IPS-NIHi11 (cell line): ENCODE measurements at places on chromosomes 2 and 18.

DNA sequence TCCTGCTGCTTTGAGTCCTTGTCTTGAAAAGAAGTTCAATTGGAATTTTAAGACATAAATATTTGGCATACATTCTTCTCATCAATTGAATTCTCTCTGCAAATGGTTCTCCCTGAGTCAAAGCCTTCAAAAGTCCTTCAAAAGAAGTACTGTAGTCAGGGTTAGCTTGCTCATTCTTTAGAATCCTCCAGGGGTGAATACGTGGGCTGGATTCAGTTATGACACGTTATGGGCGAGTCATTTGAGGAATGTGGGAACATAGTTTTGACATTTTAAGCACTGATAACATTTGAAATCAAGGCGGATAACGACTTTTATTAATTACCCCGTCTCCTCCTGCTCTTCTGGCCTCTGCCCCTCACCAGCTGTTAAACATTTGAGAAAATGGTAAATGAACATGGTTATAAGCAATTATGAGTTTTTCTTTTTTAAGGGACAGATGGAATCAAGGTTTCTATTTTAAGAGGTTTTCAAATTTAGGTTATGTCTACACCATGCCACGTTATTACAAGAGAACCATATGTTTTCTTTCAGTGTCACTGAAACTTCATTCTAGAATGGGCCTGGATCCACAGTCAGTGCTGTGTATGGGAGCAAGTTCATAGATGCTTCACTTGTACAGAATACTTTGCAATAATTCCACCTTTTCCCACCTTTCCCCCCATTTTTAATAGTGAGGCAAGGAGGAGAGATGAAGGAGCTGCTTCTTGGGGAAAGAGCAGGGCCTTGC, 273.1 kb downstream of the TSN start:
- no peak for DNase-seq

DNA sequence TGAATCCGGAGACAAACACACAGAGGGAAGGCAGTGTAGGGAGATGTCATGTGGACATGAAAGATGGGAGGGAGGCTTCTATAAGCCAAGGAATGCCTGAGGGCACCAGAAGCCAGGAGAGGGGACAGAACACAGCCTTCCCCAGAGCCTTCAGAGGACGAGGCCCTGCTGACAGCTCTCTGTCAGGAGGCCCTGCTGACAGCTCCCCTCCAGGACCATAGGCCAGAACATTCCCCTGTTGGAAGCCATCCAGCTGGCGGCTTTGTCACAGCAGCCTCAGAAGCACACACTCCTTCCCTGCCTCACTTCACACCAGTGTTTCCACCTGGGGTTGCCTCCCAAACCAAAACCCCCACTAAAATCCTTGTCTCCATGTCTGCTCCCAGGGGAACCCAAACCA, 171.3 kb upstream of the ID2 start:
- no peak for DNase-seq

DNA sequence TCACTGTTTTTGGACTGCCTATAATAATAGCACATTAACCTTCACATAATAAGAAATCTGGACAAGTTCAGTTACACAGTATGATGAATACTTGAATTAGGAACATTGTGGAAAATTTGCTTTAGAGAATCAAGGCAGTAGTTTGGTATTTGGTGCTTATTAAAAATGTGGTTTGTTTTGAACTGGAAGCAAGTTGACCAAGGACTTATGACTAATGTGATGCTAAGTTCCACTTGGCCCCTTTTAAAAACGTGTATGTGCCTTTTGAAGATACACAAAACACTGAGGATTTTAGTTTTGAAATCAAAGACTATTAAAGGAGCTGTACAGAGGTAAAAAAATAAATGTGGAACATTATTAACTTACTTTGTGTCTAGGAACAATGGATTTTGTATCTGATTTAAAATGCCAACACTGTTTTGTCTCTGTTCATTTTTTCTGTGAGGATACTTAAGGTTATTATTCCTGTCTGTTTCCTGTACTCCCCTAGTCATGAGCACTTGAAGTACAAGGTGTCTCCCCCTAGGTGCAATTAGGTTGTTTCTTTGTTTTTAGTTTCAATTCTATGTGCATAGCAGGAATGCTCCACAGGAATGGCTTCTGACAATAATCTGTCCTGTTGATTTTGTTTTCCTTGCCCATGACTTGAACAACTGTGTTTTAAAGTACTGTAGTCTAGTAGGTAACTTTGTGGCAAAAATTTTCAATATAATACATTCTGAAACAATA, 49.6 kb upstream of the PTH2R start:
- DNase-seq = no peak

- no peak for DNase-seq
Measured at GRCh38 chr2:56192664-56193305, 9.0 kb downstream of the CCDC85A start.

- DNase-seq = no peak
Measured at GRCh38 chr2:75540994-75541393, 19.7 kb downstream of the EVA1A start.

DNA sequence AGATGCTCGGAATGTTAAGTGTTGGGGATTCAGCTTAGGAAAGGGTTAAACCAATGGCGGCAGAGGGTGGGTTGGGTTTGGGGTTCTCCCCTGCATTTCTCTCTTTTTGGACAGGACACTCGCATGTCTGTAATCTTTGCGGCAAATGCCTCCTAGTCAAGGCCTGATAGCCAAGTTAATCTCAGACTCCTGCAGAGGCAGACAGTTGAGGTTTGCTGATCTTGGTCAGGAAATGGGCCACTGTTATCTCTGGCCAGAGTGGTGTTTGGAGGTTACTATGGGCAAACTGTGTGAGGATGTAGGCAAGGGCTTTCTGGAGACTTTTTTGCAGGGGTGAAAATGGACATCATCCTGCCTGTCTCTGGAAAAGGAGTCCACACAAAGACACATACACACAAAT, 188.8 kb downstream of the SETBP1 start:
- DNase-seq = no peak

DNA sequence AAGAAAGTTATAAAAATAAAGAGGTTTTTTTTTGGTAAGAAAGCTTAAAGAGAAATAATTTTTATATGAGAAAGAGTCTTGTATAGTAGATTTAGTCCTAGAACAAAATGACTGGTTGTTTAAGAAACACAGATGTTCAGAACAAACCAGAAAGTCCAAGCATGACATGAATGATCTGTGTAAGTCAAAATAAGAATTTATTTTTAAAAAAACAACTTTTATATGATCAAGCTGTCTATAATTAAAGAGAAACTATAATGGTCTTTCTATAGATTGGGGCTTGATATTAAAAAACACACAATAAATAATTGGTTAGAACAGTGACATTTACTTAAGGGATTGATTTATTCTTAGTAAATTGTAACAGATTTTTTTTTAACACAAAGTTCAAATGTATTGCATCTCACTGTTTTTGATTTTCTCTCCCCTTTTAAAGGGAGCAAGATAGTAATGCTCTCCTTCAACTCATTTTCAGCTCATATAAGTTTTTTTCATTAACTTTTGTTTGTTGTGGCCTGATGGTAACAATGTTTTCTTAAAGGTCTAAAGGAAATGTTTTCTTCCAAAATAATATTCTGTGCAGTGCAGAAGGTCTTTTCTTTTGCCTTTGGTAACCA, 1256.8 kb downstream of the LRP1B start:
- no peak for DNase-seq

DNA sequence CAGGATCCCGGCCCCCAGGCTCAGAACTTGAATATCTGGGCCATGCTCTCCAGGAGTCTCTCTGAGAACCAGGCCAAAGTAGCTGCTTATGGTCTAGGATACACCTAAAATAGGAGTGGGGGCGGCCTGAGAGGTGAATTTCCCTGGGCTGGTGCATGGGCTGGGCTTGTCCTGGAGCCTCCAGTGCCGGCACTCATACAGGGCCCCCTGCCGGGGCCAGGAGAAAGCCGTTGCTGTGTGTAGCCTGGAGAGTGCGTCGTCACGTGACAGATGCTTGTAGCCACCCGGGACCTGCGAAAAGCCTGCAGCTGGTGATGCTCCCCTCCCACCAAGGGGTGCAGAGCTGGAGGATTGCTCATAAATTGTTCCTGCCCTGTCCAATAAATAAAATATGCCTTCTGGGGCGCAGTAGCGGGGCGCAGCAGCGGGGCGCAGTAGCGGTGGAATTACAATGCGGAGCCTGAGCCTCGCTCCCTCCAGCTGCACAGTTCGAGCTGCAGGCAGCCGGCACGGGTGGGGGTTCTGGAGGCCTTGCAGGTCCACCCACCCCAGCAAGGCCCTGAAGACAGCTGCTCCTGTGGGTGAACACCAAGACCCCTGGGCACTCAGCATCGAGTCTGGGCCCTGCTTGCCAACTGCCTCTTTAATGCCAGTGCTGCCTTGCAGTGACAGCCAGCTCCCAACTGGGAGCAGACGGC, 289.9 kb downstream of the NDUFA10 start:
- no peak for DNase-seq

- DNase-seq = no peak
Measured at GRCh38 chr2:23591111-23591510, 206.1 kb downstream of the KLHL29 start.

DNA sequence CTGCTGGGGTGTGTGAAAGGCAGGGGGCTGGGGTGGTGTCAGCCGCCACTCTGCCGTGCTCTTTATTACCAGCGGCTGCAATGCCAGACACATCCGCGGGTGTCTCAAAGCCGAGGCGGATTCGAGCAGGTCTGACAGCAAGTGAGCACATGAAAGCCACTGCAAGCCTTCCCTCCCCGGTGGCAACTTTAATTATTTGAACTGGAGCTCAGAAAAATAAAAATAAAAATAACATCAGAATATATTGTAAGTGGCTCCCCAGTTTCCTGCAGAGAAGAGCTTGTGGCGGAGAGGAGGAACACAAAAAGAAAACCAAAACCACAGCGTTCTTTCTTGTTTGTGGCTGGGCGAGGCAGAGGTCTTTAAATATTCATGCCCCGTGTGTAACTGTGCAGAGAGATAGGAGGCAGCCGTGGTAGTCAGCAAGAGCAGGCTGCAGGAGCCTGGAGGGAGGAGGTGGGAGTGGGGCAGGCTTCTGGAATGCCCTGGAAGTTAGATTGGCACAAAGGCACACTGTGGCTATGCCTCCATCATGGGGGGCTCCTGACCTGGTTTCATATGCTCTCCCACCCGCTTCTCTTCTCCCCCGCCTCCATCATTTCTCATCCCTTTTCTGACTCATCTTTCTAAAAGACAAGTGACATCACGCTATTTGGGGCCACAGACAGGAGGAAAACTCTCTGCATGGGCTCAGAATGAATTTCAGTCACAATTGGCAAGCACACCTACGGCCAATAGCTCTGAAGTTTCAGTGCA, 199.8 kb downstream of the CLIP4 start:
- peak; percentile 55 for DNase-seq

DNA sequence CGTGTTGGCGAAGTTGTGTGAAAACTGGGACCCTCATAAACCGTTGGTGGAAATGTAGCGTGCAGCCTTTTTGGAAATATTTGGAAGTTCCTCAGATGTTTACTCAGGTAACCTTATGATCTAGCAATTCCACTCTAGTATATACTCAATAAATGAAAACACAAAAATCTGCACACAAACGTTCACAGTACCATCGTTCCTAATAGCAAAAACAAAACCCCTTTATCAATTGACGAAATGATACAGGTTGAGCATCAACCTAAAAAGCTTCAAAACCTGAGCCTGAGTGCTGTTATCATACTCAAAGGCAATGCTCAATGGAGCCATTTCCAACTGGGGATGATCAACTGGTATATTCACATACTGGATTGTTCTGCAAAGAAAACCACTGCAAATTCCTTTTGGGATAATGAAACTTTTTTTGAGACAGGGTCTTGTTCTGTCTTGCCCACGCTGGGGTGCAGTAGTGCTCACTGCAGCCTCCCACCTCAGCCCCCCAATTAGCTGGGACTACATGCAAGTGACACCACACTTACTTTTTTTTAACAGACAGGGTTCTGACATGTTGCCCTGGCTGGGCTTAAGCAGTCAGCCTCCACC, 777 bp upstream of the C18orf32 start:
- DNase-seq = no peak

- peak; percentile 71 for DNase-seq
Measured at GRCh38 chr2:66434679-66435548, at the start of gene MEIS1. TSS of gene MEIS1 (plus strand) at chr2:66435125. CDS start at chr2:66435857, 732 bp downstream.

DNA sequence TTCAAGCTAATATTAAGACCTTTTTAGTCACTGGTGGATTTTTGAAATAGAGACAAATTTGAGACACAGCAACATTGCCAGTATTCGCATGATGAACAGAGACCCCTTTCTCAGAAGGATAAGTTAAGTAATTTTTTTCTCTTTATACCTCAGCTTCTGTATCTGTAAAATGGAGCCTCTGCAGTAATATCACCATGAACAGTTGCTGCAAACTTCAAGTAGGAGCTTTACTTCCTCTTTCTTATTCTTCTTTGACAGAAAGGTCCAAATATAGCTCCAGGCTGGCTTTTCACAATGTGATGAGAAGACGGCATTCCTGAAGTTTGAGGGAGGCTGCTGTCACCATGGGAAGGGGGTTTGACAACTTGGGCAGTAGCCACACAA, 158.7 kb downstream of the TDRD15 start:
- no peak for DNase-seq

- DNase-seq = no peak
Measured at GRCh38 chr18:45462179-45462578, 153.1 kb upstream of the SLC14A2 start.

DNA sequence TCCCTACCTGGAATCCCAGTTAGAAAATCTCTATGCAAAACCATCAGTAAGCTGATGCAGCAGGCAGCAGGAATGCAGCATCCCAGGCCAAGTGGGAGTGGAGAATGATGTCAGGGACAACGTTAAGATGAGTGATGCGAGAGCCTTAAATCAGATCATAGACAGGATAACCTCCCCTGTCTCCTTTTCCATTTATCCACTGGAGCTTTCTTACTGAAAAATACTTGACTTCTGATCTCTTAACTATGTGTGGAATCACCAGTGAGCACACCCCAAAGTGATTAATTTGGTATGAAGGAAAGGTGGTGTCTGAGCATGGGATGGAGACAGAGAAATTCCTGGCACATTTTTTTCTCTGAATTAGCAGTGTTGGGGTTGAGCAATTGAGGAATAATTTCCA, 98.0 kb downstream of the RND3 start:
- no peak for DNase-seq

DNA sequence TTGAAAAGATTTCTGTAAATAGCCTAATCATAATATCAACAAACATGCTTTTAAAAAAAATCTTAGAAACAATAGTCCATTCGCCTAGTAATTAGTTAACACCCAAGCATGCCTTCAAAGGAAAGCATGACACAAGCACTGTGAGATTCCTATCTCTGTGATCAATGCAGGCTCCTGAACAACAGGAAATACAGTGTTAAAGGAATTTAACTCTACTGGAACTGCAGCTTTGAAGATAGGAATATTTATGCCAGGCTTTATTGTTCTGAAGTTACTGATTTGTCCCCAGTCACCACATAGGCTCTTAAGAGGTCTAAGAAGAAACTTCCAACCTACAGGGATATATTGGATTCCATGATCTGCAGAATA, 15.4 kb upstream of the FAM124B start:
- no peak for DNase-seq

- DNase-seq = no peak
Measured at GRCh38 chr18:68436485-68436884, 278.4 kb downstream of the TMX3 start.

DNA sequence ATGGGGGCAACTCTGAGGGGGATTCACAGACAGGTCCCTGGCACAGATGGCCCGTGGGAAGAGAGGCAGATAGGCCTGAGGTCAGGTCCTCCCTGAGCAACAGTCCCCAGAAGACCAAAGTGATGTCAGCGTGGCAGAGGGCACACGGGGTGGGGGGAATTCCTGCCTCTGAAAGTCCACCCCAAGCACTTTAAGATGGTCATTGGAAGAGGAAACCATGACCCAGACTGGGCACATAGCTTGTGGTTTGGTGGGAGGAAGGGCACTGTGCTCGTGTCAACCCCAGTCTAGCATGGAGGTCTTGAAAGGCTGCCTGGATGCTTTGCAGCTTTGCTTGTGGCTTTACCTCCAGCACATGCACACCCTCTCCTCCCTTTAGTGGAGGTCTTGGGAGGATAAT, 38.0 kb upstream of the SIX2 start:
- DNase-seq = no peak

GRCh38 chr18:7872569-7872968, 305.5 kb downstream of the PTPRM start:
- DNase-seq = no peak
